ENCODE measurements at places on chromosomes 5 and 9.

DNA sequence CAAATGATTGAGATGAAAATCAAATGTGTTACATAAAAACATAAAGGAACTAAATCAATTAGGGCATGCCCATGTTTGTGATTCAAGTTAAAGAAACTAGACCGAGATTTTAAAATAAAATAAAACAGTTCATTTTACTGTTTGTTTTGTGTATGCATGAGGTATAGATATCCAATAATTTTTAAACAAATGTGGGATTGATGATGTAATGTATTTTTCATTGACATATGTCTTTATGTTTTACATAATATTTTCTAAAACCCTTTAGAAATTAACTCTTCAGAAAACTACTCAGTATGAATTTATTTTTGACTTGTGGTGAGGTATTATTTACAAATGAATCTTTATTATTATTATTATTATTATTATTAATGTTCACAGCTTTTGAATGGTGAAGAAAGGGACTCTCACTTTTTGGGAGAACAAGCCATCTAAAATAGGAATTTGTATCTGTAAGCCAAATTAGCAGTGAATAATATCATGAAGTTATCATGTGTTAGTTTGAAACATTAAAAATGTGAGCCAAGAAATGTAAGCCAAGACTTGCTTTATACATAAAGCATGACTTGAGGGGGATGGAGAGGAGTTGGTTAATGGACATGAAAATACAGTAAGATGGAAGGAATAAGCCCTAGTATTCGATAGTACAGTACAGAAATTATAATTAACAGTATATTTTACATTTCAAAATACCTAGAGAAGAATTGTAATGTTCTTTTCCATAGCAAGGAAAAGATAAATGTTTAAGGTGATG is 355.0 kb downstream of the CDH10 start:
- no peak for DNase-seq

DNA sequence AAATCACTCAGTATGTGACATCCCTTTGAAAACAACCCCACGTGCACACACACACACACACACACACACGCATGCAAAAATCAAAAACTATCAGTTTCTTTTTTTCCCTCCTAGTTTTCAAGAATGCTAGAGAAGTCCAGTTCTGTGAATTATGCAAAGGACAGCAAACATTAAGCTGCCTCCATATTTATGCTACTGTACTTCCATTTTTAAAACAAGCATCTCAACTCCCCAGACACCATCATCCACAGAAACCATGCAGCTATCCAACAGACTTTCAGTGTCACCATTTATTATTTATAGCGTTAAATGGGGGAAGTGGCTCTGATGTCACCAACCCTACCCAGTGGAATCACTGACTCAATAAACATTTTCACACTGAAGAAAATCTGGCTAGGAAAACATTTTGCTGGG is 1.6 kb downstream of the FBXW11 start:
- peak; percentile 17 for DNase-seq

GRCh38 chr5:96316487-96316886 is 116.6 kb downstream of the PCSK1 start:
- DNase-seq = no peak

GRCh38 chr9:36442710-36443109 is 42.6 kb upstream of the RNF38 start:
- DNase-seq = no peak

DNA sequence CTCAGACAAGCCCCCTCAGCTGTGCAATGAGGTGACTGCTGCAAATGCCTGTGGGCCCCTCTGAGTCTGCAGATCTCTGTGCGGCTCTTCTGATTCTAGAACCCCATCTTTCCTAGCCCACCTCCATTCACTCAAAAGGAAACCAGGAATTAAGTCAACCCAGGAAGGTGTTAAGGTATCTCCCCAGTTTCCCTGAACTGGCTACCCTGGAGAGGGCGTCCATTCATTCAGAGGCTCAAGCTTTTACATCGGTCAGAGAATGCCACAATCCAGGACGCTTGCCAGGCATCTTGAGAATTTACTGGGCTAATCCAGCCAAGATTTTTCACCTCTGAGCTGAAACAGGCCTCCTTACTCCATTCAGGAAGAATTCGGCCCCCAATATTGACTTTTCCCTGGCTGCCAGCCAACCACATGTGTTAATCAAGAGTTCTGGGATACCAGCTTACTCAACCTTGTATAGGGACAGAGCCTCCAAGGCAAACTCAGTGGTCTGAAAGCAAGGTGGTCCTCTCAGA is 889 bp upstream of the ADAMTS12 start:
- DNase-seq = no peak

DNA sequence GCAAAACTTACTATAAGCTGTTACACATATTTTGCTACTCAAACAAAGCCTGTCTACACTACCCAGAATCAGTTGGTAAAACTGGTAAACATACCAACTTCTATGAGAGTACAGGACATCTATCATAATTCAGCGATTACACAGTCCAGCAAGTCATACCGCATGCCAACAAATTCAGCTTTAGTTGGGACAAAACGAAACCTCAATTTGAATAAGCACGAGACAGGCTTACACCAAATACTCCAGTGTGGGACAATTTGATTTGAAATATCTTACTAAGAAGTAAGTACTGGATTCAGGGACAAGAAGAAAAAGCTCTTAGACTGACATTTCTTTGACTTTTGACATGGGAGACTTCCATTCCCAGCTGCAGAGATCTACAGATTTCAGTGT is 2.0 kb downstream of the NRG2 start:
- DNase-seq = no peak

DNA sequence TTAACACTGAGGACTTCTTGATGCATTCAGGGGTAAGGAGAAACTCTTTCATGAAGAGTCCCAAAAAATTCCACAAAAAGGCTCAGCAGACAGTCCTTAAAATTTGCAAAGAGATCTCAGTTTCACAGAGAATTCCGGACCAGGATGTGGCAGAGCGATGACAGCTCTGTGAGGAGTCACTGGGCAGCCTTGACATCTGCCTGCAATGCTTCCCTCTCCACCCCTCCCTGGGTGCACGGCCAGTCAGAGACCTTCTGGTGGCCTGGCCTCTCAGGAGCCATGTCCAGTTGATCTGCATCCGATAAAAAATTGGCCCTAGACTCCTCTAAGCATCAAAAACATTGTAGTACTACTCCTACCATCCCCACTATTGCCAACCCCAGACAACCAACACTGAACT is 76.8 kb downstream of the MACROH2A1 start:
- DNase-seq = no peak

GRCh38 chr9:133063159-133063499 is 1.3 kb downstream of the CEL start:
- DNase-seq = no peak
